ENCODE measurements at places on chromosomes 1 and 21. TPM values are rescaled to one million over a fixed set of nuclear protein-coding genes. Genes with fewer than 3 reads are reported as not detected.

- H3K27me3 ChIP-seq = no peaks in the 10 kb centered on the region
- no peaks in the 10 kb centered on the region for H3K4me1 ChIP-seq
- H3K27ac ChIP-seq = no peak overlapping the region
- H3K36me3 ChIP-seq = no peaks in the 10 kb centered on the region
- DNase-seq = no peak
Measured at GRCh38 chr1:165463978-165464377, 19.1 kb upstream of the RXRG start.

The LCE1D gene
- total RNA-seq = not detected

GRCh38 chr1:24909388-24909898 is 20.6 kb downstream of the RUNX3 start:
- peaks cover 6% of the 10 kb centered on the region for H3K4me1 ChIP-seq
- no peaks in the 10 kb centered on the region for H3K27me3 ChIP-seq
- no peak overlapping the region for H3K27ac ChIP-seq
- H3K36me3 ChIP-seq = no peaks in the 10 kb centered on the region
- peak; percentile 82 for DNase-seq

DNA sequence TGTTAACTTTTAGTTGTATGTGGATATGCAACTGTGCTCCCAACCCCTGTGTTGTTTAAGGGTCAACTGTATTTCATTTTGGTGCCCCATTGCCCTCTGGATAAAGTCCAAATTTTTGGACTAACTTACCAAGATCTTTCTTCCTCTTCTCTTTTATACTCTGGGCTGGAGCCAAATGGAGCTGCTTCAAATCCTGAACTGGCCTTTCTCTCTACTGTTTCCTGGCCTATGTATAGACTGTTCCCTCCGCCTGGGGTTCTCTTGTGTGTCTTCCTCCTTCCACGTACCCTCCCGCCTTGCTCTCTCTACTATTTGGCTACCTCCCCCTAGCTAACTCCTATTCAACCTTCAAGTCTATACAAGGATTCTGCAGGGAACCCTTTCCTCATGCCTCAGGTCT is 8.4 kb upstream of the CDC14A start:
- DNase-seq = no peak
- H3K27ac ChIP-seq = no peak overlapping the region
- H3K4me1 ChIP-seq = no peaks in the 10 kb centered on the region
- no peaks in the 10 kb centered on the region for H3K36me3 ChIP-seq

- no peak for DNase-seq
- no peak overlapping the region for H3K27ac ChIP-seq
- no peaks in the 10 kb centered on the region for H3K27me3 ChIP-seq
- no peaks in the 10 kb centered on the region for H3K36me3 ChIP-seq
Measured at GRCh38 chr1:66739401-66740157, 12.7 kb upstream of the DYNLT5 start.

DNA sequence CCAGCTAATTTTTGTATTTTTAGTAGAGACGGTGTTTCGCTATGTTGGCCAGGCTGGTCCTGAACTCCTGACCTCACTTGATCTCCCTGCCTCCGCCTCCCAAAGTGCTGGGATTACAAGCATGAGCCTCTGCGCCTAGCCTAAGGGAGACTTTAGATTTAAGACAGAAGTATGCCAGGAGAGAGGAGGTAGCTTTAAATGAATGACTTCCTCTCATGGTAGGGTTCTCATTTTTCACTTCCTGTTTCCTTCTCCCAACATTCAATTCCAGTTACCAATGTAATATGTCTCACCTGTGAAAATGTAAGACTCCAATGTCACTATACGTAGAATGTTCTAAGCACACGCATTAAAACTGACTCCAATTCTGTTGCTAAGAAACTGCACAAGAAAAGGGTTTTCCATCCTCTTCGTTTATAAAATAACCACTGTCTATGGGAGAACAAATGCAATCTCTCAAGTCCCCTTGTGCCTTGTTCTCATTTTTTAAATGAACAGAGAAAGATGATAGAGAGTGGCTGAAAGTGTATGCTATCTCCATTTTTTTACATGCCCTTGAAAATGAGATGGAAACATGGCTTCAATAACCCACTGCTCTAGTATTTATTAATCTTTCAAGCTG is 140.0 kb downstream of the SLC45A1 start:
- H3K36me3 ChIP-seq = no peaks in the 10 kb centered on the region
- H3K4me1 ChIP-seq = peaks cover 24% of the 10 kb centered on the region
- no peak overlapping the region for H3K27ac ChIP-seq
- no peak overlapping the region for H3K4me3 ChIP-seq
- H3K27me3 ChIP-seq = no peaks in the 10 kb centered on the region

DNA sequence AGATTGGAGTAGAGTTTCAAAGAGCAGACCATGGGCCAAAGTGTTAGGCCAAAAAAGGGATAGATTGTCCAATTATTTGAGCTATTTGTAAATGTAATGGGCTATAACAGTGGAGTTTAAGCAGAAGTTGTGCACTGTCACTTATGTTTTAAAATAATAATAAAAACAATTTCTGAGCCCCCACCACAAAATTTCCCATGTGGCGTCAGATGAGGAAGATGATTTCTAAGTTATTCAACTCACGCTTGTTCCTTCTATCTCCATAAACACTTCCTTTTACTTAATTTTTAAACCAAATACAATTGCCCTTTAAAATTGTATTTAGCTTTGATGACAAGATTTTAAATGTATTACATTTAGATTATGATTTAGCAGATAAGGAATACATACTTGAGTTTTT is 330.0 kb downstream of the PTPRC start:
- no peaks in the 10 kb centered on the region for H3K36me3 ChIP-seq
- no peaks in the 10 kb centered on the region for H3K27me3 ChIP-seq
- no peak for DNase-seq
